ENCODE measurements at places on chromosomes 6 and 20.
A peak's percentile ranks its signal among the peaks of the same experiment; 100 is the strongest.

- DNase-seq: no peak
Measured at GRCh38 chr6:167152862-167153261, 4.9 kb downstream of the GPR31 start.

- DNase-seq: no peak
Measured at GRCh38 chr6:166589786-166590574, 3.5 kb upstream of the RAMACL start.

DNA sequence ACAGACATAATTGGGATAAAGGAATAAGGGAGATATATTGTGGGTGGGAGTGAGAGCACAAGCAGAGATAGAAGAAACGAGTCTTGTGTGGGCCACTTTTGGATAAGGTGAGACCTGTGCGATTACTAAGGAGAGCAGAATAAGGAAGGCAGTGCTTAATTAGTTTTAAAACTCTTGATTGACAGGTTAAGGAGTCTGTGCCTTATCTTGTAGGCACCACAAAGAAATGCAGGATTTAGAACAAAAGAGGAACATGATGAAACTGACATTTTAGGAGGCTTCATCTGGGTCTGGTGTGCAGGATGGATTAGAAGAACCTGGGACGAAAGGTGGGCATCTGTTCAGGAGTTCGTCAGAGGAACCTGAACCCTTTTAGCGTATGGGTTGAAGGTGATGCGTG is 70.2 kb upstream of the KIF25 start:
- DNase-seq: no peak

GRCh38 chr6:168417679-168418557 is 23.1 kb upstream of the SMOC2 start:
- no peak for DNase-seq

- DNase-seq: no peak
Measured at GRCh38 chr20:54221353-54221752, 13.5 kb downstream of the PFDN4 start.

- DNase-seq: no peak
Measured at GRCh38 chr20:34703424-34704176, 544 bp upstream of the TP53INP2 start.

DNA sequence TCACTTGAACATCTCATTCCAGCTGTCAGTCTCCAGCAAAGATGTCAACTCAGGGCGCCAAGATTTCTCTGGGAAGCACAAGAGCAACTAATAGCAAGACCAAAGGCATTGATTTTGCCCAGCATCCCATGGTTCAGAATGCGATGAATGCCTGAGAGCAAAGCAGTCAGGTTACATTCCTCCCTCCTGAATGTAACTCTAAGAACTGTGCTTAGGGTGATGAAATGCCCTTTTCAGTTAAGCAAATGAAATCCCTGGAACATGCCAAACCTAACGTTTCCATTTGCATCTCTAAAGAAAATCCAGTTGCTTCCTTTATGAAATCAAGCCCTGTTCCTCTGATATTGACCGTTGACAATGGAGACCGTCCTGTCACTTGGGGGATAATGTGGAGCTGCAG is 224.0 kb upstream of the PLN start:
- no peak for DNase-seq

GRCh38 chr6:27130668-27131428 is 116.7 kb upstream of the PRSS16 start:
- DNase-seq: no peak

GRCh38 chr6:107676042-107676441 is 148.1 kb downstream of the SCML4 start:
- DNase-seq: no peak

DNA sequence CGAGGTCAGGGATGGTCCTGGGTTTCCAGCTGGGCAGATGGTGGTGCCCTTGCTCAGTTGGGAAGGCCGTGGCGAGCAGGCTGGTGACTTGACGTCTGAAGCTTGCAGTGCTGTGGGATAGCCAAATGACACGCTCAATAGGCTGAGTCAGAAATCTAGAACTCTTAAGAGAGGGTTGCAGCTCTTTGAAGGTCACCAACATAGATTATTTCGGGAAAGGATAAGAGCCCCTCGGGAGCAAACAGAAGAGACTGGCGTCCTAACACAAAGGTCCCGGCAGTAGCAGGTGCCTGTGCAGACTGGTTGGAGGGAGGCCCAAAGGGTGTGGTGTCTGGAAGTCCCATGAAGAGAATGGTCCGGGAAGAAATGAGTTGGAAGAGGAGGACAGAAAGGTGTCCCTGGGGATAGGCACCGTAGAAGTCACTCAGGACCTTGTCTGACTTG is 18.4 kb downstream of the PKIG start:
- no peak for DNase-seq

GRCh38 chr20:57878786-57879424 is 169.1 kb upstream of the PMEPA1 start:
- DNase-seq: no peak

DNA sequence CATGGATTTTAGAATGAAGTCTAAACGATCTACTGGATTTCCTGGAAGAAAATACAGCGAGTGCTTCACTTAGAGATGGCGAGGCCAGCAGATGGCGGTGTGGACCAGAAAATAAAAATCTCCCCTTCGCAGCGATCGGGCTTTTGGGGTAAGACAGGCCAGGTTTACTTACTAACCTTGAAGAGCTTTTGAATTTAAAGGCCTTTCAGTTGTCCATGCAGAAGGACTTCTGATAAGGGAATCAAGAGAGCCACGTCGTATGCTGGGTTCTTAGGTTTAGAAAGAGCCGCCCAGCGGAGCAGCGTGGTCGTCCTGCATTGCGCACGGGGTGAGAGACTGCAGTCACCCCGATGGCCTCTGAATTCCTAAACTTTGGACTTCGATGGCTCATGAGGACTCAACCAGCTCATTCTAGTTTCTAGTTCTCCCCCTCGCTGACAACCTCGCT is 125.2 kb upstream of the RALGAPA2 start:
- peak; percentile 79 for DNase-seq

DNA sequence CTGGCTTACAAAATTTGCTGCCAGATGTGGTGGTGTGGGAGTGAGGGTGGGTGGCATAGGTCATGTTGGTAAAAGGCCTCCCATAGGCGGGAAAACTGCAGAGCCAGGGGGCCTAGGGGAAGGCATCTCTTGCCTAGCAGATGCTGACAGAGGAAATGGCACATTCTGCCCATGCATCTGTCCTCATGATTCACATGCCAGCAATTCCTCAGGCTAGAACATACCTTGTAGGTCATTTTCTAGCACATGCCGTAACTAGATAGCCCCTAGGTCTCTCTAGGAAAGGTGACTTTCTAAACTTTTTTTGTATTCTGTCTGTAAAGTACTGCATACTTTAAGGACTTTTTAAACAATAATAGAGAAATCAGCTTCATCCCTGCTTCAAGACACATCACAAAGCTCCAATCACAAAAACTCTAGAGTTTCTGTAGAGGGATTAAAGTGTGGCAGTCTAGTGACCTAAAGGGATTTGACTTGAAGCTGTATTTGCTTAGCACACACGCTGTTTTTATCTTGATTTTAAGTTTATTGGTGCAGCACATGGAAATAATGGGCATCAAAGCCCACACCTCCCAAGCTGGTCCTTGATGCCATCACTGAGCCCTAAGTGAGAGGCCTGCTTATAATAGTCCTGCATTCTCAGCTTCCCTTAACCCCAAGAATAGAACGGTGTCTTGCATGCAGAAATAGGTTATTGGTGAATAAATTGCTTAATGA is 55.2 kb downstream of the ANKEF1 start:
- DNase-seq: no peak

- no peak for DNase-seq
Measured at GRCh38 chr6:156865019-156865629, 87.9 kb downstream of the ARID1B start.

- no peak for DNase-seq
Measured at GRCh38 chr20:16821211-16822089, 73.3 kb downstream of the OTOR start.

GRCh38 chr6:98995116-98995515 is 47.4 kb upstream of the FBXL4 start:
- DNase-seq: no peak

- DNase-seq: peak; percentile 42
Measured at GRCh38 chr20:43243672-43244269, 54.1 kb upstream of the PTPRT start.

DNA sequence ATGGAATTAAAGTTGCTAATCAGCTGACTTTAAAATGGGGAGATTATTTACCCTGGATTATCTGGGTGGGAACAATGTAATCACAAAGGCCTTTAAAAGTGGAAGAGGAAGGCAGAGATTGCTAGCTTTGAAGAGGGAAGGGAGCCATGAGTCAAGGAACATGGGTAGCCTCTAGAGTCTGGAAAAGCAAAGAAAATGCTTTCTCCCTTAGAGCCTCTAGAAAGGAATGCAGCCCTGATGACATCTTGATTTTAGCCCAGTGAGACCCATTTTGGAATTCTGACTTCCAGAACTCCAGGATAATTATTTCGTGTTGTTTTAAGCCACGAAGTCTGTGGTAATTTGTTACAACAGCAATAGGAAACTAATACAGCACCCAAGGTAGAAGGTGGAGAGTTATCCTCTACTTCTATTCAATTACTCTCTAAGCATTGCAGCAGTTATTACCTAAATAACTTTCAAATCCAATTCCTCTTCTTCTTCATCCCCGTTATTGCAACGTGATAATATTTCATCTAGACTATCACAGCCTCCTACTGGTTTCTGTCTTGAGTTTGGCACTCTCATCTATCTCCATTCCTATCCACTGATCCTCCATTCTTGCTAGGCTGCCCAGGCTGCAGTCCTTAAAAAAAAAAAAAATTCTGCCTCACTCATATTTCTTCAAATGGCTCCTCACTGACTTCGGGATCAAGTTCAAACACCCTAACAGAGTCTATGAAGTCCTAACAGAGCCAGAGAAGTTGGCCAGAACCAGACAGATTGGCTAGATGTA is 224.3 kb downstream of the BTBD9 start:
- no peak for DNase-seq

GRCh38 chr6:75946146-75946831 is 126.2 kb downstream of the IMPG1 start:
- no peak for DNase-seq

GRCh38 chr6:39553860-39554802 is 171.1 kb downstream of the KIF6 start:
- no peak for DNase-seq

DNA sequence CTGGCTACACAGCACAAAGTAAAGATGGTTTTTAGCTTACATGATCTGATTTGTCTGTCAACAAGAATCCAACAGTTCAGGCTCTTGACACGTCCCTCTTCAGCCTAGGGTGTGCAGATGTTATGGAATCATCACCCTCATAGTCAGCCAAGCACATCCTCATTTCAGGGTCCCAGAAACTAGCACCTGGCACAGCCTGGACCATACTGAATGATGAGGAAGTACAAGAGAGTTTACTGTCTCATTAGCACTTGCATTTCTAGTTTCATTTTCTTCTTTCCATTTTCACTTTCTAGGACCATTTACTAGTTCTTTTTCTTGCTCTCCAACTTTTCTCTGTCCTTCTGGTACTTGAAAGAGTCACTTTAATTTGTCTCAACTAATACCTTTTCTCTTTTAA is 6.5 kb downstream of the RIPOR2 start:
- DNase-seq: no peak

DNA sequence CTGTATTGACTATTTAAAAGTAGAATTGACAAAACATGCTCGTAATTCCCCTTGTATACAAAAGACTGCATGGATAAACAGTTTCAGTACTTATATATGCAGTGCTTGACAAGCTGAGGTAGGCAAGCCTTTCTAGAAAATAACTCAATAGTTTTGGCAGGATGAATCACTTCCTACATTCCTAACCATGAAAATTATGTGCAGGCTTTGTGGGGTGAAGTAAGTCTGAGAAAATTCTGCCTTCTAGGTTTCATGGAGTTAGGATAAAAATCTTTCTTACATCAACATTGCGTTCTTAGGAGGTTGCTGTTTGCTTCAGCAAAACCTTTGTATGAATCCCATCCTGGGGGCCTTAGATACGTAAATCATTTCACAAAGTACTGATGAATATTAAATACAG is 801.4 kb upstream of the EYS start:
- DNase-seq: no peak

DNA sequence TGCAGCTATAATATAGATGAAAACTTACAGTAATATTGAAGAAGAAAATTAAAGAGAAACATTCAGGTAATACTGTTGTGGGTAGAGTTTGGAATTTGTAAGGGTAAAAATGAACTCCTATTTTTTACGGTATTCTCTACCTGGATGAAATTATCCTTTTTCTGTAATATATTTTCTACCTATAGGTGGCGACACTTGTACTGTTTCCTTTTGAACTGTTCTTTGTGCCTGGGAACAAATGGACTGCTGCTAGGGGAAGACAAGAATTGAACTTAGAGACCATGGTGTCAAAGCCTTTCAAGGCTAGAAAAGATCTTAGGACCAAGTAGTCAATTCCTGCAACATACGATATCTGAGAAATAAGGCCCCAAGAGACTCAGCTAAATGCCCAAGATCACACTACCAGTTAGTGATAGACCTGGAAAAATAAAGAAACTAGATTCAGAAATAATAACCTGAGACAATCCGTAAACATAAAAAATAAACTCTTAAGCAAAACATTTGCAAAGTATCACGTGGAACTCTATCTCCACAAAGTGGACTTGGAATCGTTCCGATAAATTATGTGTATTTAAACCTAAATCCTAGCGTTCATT is 383.8 kb downstream of the TFAP2A start:
- peak; percentile 11 for DNase-seq

DNA sequence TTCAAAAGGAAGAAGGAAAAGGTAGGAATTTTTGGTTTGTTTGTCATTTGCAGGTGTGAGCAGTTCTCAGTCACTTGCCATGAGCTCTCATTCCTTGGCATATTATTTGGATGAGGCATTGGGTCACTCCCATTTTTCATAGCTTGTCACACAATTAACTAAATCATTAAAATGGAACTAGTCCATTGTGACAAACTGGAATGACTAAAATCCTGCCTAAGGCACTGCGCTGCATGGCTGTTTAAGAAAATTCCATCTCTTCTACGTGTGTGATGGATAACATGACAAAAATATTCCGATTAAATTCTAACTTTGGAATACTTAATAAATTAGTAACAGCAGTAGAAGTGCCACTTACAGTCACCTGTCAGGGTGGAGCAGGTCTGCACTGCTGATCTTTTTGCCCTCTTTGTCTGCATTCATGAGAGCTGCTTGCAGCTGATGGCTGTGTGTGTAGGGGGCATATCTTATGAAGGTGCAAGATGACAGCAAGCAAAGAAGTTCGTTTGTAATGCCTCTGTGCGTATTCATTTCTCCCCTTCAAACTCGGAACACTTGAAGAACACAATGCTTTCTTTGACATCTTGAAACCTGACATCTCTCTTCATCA is 1292.6 kb upstream of the MAP3K7 start:
- DNase-seq: no peak

GRCh38 chr6:40510442-40510841 is 76.7 kb downstream of the LRFN2 start:
- no peak for DNase-seq

DNA sequence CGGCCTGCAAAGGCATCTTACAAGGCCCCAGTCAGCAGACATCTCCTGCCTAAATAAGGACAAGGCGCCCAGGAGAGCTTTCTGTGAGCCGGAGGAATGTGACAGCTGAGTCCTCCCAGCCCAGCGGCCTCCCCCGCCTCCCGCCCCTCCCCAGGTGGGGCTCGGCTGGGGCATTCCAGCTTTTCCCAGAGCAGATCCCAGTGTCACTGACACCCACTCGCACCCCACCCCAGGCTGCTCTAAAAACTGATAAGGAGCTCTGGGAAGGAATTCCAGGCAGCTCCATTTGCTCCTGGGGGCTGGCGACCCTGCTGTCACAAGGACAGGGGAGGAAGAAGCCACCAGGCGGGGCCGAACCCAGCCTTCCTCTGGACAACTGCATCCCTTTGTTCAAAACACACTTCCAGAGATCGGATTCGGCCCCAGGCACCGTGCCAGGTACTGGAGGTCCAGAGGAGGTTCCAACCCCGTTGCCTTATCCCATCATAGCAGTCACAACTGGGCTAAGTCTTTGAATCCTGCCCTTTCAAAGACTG is 49.7 kb downstream of the JPH2 start:
- no peak for DNase-seq

- DNase-seq: no peak
Measured at GRCh38 chr6:139161169-139161568, 26.3 kb downstream of the HECA start.
